ENCODE measurements at places on chromosomes 5 and 9. TPM values are rescaled to one million over a fixed set of nuclear protein-coding genes. Genes with fewer than 3 reads are reported as not detected.

GRCh38 chr9:132447346-132447745 is 37.3 kb downstream of the CFAP77 start:
- no peak for DNase-seq

DNA sequence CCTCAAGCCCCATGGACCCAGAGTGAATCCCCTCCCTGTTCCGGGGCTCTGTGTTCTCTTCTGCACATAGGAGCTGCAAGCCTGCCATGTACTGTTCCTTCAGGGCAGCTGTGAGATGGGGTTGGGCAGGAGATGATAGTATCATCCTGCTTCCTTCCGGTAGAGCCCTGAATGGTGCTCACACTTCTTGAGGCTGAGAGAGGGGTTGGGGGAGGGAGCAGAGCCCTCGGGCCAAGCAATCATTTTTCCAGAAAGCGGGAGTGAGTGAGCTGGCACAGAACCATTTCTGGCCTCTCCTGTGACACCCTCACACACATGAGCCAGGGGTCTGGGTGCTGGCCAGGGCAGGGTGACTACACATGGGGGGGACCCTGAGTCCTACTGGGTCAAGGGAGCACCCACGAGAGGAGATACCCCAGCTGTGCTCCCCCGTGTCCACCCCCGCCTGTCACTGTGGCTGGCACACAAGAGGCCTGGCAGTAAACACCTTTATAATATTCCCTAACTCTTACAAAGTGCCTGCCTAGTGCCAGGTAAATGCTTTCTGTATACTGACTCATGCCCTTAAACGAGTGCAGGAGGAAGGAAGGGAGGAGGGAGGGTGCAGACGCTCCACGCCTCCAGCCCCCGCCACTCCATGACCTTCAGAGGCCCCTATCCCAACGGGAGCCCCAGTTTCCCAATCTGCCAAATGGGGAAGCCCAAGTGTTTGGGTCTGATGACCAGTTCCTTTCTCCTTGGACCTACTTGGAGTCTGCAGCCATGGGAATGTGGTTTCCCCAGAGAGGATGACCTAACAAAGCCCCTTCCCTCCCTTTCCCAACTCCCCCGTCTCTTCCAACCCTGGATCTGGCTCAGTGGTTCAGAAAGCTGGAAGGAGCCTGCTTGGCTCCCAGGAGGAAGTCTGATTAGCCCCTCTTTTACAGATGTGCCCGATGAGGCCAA is 15.5 kb downstream of the AKNA start:
- DNase-seq = no peak

The TRIM7 gene
- total RNA-seq = 0.78 TPM

The CER1 gene
- not detected for total RNA-seq

GRCh38 chr5:122498163-122498562 is 186.1 kb downstream of the SNCAIP start:
- peak; percentile 14 for DNase-seq

- DNase-seq = no peak
Observed at GRCh38 chr9:104238668-104239067, 144.6 kb downstream of the SMC2 start.

The CWC27 gene
- total RNA-seq = 30.4 TPM

DNA sequence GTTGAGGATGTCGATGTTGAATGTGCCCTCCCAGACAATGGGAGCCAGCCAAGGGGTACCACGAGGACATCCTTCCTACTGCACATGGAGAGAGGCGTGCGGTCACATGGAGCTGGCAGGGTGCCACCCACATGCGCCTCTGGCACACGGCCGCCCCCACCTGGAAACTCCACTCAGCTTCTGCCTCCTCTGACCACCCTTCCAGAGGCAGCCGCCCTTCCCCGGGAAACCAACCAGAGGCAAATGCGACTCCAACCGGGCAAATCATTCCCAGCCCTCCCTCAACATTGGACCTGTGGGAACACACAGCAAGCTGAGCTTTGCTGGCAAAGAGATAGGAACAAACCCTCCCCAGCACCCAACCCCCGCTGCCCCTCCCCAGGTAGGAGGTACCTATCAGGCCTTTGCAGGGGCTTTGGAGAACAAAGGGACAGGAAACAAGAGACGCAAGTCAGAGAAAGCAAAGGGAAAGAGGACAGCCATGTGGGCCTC is 17.5 kb downstream of the ABO start:
- DNase-seq = no peak

DNA sequence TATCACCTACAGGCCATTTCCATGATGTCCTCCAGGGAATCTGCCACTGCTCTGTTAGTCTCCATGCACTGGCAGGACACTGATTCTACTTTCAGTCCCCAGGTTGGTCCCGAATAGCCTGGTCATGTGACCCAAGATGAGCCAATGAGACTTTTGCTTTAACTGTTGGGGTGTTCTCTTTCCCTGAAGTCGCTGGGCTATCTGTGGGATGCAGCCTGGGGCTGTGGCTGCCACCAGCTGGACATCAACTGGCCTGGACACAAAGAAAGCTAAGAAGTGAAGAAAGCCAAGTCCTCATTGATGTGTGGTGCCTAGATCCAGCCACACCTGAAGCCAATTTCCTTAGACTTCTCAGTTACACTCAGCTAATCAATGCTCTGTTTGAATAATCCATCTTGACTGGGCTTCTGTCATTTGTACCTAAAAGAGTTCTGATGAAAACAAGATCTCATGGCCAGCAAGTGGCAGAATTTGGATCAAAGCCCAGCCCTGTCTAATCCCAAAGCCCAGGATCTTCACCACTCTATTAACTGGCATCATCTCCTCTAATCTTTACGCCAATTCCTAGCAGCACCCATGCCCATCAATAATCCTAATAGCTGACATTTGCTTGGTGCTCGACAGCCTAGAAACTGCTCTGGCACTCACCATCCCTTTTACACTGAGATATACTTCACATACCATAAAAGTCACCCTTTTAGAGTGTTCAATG is 37.0 kb downstream of the SH3PXD2B start:
- no peak for DNase-seq

The NPM1 gene
- total RNA-seq = 412 TPM

The IL7R gene
- total RNA-seq = under 0.01 TPM

DNA sequence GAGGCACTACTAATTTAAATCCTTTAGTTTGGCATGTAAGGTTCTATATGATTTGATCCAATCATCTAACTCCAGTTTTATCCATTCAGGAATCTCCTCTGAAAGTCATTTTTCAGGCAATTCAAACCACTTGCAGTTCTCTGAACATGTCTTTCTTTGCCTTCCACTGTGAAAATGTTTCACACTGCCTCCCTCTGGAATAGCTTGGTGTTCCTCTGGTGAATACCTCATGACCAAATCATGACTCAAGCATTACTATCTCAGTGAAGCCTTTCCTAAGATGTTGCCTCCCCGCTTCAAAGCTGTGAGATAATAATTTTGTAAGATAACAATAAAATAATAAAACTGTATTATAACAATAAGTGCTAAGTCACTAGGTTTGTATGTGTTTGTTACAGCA is 981.1 kb downstream of the DTWD2 start:
- no peak for DNase-seq

- no peak for DNase-seq
Observed at GRCh38 chr5:100584069-100584468, 48.9 kb downstream of the FAM174A start.

The TAS2R1 gene
- total RNA-seq = 0.62 TPM

DNA sequence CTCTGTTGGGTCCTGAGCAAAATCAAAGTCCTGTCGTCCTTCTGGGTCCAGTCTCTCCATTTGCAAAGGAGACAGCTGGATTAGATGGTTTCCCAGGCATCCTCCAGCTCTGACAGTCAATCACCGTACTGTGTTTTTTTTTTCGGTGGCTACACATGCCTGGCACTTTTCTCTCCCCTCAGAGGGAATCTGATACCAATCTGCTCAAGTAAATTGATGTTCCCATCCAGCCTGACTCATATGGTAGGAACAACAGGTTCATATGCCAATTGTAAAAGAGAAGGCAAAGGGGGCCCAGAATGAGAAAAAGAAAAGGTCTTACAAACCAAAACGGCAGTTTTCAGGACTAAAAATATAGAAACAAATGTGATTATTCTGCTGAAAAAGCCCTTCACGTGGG is 1.2 kb downstream of the FBXO10 start:
- no peak for DNase-seq

DNA sequence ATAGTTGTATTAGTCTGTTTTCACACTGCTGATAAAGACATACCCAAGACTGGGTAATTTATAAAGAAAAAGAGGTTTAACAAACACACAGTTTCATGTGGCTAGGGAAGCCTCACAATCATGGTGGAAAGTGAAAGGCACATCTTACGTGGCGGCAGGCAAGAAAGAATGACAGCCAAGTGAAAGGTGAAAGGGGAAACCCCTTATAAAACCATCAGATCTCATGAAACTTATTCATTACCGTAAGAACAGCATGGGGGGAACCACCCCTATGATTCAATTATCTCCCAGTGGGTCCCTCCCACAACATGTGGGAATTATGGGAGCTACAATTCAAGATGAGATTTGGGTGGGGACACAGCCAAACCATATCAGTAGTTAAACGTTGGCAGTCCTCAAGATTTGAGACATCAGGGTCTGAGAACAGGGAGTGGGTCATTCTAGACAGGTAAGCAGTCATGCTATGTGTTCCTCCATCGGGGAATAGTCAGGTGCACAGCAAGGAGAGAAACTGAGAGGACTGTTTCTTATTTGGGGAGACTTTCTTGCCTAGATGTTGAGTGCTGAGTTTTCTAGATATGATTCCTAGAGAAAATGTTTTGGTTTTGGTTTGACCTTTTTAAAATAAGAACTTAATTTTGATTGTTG is 45.8 kb upstream of the ENTREP1 start:
- DNase-seq = no peak

DNA sequence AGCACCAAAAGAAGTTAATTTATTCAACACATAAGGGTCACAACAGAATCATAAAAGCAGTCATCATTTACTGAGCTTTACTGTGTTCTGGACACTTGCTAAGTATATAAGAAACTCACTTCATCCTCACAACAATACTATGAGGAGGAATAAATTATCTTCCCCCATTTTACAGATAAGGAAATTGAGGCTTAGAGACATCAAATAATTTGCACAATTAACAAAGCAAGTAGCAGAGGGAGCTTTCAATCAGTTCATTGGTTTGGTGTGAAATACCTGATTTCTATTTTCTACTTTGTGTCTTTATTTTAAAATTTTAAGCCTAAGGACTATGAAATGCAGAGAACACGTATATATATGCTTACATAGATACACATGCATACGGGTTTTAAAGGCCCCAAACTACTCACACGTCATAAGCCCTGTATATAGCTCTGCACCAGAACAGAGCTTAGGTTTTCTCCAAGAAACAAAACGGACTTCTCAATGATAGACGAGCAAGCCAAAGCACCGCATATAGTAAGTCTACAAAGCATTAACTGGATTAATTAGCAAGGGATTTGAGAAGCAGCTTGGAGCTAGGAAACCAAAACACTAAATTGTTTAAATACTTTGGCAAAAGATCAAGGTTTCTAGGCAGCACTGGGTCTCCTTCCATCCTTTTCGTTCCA is 95.6 kb downstream of the DENND1A start:
- no peak for DNase-seq

The NREP gene
- total RNA-seq = 685 TPM

The IL4 gene
- total RNA-seq = not detected

The FOXD4 gene
- total RNA-seq = 0.47 TPM

GRCh38 chr5:25006237-25006636 is 361.5 kb upstream of the CDH10 start:
- DNase-seq = no peak

Measured in occipital lobe (tissue), 3 donors.